ENCODE measurements at places on chromosomes 11 and 22.

DNA sequence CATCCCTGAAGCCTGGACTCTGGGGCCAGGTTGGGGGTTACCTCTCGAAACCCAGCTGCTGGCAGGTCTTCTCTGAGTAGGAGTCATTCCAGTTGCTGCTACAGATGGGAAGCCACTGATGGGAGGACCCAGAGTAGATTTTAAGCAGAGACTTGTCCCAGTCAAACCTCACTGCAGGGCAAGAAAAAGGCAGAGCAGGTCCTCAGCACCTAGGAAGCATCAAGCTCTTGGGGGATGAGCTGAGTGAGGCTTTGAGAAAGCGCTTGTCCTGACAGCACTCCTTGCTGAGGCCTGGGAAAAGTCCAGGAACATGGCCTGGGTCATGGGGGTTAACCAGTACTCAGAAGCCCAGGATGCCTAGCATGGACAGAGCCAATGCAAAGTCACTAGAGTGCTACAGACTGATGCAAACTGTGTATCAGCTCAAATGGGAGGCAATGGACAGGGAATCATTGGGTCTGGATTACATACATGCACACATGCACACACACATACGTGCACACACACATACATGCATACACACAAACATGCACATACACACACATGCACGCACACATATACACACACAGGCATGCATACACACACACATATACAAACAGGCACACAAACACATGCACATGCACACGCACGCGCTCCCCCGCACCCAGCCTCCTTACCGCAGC, 15.3 kb downstream of the TMPRSS13 start:
- DNase-seq = no peak

DNA sequence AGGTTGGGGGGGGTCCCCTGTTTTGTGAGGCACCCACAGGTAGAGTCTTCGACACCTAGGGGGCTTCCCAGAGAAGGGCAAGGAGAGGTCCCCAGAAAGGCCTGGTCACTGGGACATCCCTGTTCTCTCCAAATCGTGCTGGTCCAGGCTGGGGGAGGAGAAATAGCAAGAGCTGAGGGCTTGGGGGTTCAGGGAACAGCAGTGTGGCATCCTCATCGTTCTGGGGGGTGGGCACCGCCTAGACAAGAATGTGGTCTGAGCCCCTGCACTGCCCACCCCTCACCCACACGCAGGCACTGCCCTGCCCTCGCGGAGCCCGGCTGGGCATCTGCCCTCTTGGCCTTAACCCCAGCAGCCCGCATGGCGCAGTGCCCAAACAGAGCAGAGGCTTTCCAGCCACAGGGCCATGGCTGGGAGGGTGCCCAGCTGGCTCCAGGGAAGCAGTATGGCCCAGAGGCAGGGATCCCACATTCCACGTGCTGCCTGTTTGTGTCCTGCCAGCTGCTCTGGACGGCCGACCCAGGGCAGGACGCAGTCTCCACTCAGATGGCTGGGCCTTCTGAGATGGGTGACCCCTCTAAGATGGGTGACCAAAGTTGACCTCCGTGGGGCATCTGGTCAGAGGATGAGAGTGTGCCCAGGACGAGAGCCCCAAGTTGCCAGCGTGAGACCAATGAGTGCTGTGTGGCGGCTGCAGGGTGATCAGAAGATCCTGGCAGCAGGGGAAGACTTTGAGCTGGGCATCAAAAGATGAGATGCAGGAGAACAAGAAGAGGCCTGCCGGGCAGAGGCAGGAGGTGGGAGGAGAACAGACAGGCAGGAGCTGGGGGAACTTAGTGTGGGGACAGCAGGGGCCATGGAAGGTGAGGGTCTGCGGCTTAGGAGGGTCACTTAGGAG, 14.4 kb downstream of the SCARF2 start:
- peak; percentile 70 for DNase-seq

DNA sequence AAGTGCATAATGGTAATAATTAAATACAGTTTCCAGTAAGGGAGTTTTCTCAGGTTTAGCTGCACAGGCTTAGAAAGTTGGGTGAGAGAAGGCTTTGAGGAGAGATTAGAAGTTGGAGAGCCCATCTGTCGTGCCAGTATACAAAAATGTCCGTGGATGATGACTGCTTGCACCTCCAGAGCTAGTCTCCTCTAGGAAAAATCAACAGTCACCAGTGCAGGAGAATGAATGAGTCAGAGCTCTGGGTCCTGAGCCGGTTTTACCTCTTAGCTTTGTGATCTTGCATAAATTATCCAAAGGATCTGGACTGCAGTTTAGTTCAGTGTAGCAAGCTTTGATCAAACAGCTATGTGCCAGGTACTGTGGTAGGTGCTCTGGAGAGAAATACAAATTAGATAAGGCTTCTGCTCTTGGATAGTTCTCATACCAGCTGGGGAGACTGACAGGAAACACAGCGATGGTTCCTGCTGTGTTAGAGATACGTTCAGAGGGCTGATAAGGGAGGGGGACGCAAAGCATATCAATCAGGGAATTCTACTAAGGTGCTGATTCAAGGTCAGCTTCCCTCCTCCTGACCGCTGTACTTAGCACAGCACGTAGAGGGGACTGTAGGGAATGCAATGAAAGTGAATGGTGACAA, 125.9 kb downstream of the TEAD1 start:
- DNase-seq = no peak

DNA sequence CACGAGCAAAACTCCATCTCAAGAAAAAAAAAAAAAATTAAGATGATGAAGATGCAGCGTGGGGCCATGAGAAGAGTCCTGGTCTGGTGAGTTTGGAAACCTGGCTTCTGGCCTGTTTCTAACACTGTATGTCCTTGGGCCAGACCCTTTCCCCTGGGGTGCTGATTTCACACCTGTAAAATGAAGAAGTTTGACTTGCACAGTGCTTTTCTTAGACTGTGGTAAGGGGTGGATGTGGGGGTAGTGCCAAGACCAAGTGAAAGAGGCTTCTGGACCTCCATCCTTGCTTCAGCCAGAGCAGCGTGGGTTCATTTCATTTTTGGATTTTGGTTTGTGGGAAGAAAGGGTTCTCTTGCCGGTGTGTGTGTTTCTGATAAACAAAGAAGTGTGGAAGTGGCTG, 42.1 kb downstream of the PTPRJ start:
- DNase-seq = no peak

DNA sequence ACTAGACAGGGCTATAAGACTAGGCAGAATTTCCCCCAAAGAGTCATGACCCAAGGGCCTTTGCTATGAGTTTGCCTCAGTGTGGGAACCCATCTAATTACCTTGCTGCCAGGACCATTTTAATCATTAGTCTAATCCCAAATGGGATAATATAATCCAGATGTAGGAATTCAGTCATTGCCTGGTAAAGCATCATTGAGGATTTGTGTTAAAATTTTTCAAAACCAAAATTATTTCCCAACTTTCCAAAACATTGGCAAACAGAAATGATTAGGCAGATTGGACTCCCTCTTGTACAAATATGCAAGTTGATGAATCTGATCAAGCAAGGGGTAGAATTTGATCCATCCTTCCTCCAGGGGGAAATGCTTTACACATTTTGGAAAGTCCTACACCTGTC, 16.2 kb upstream of the MMP13 start:
- DNase-seq = no peak

GRCh38 chr11:111776398-111777093, 10.4 kb upstream of the PPP2R1B start:
- DNase-seq = no peak

GRCh38 chr11:69718147-69718546, 14.3 kb upstream of the FGF19 start:
- DNase-seq = no peak

GRCh38 chr11:69013009-69013951, at the start of gene MRGPRF:
MRGPRF (minus strand) TSS chr11:69013246; CDS start chr11:69009901, 3,345 bp downstream.
- no peak for DNase-seq

All from C1 segment of cervical spinal cord (tissue), 14 donors.